NAMALWA (cell line): ENCODE measurements at places on chromosomes 1 and 21.

GRCh38 chr21:15171546-15171945 is 106.7 kb upstream of the NRIP1 start:
- no peak for DNase-seq

GRCh38 chr1:89363196-89363595 is 663 bp upstream of the GBP6 start:
- DNase-seq, result no peak

DNA sequence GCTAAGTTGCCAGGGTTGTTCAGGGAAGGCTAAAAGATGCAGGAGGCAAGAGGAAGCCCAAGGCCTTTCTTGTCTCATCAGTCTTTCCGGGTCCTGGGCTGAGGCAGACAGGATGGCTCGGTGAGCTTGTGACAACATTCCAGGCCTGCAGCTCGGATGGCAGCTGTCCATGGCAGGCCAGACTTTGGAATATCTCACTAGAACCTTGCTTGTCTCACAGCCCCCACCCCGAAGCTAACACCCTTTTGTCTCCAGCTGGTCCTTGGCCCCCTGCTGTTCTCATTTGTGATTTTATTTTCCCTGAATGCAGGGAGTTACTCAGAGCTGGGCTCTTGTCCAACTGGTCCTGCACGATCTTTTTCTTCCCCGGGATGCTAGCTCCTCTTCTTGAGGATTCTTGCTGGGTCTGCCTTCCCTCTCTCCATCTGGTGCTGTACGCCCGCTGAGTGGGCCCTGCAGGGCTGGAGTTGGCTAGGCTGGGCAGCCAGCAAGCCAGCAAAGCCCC is 477.2 kb upstream of the CAMK1G start:
- DNase-seq, result no peak

DNA sequence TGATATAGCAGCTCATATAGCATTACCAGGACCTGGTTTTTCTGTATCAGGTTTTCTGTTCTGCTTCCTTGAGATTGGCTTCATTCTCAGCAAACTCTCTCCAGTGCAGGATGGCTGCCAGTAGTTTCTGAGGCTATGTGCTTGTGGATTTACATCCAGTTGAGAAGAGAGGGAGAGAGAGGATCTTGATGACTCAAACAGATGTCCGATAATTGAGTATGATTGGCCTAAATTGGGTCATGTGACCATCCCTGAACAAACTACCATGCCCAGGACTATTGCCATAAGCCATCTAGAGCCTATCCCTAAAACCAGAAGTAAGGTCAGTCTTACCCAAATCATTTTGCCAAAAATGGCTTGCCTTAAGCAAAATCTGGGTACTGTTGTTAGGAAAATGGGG is 18.1 kb upstream of the PSMA5 start:
- DNase-seq, result no peak

DNA sequence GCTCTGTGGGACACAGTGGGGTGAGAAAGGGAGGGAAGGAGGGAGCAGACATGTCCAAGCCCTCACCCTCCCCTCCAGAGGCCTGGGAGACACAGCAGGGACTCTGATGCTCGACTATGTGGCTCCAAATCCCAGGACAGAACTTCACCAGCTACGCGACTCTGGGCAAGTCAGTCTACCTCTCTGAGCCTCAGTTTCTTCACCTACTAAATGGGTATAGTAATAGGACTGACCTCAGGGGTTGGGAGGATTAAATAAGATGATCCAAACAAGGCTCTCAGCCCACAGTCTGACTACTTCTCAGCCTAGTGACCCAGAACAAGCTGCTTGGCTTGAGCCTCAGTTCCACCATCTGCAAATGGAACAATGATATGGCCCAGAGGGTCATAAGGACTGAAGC is 19.6 kb downstream of the SDC3 start:
- no peak for DNase-seq

DNA sequence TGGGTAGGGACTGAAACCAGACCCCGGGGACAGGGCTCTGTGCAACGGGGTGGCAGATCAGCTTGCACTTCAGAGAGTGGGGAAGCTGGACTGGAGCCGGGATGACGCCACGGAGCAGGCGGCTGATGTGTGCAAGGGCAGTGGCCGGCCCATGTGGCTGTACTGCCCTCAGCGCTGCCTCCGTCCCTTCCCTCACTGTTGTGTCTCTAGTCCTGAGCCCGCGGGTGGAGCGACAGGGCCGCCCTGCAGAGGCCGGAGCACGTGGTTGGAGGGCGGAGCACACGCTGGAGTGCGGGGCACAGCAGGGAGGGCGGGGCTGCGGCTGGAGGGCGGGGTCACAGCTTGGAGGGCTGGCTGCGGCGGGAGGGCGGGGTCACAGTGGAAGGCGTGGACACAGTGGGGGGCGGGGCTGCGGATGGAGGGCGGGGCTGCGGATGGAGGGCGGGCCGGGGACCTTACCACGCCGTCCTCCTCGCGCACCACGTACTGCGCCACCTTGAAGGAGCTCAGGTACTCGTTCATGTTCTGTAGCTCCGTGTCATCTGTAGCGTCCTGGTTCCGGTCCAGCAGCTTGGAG is 52.4 kb downstream of the CHD5 start:
- DNase-seq, result peak; percentile 93

DNA sequence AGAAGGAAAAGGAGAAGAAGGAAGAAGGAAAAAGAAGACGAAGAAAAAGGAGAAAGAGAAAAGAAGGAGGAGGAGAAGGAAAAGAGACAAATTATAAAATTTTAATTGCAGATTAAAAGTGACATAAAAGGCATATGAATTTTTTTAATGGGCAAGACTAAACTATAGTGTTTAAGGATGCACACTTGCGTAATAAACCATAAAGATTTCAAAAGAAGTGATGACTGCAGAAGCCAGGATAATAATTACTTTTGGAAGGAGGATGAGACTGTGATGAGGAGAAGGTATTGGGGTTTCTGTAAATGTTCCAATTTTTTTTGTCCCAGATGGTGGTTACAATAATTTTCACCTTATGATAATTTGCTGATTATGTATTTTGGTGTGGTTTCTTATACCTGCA is 243.1 kb upstream of the PKN2 start:
- no peak for DNase-seq

DNA sequence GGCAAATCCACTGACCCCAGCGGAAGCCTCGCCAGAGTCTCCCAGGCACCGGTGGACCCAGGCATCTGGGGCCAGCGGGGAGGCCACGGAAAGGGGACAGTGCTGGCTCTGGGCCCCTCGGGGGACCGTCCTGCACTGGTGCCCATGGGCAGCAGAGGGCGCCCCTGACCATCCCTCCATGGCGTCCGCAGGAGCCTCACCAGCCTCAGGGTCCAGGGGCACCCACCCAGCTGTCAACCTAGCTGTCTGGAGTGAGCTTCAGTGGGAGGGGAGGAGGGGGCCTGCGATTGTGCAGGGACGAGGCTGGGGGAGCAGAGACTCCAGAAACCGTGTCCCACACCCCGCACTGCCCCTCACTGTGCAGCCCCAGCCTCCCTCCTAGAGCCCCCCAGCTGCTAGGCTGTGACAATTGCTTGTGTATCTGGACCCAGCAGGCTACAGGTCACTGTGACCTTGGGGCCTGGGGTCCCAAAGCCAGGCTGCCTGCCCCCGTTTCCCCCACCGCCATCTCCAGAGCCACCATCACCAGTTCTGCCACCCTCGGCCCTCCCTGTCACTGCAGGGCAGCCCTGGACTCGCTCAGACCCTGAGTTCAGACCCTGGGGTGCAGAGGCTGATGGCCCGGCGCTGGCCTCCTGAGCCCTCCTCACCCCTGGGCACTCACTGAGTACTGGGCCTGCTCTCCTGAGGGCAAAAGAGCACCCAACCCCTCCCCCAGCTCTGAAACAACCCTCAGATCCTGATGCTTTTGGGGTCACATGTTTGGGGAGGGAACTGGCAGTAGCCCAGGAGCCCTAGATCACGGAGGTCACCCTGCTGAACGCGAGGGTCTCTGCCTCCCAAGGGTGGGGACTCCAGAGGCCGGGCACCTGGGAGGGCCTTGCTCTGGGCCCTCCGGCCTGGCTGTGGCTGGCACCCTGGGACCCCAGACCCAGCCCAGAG is 10.6 kb upstream of the COL6A1 start:
- peak; percentile 31 for DNase-seq

GRCh38 chr1:180842491-180843275 is 70.0 kb upstream of the KIAA1614 start:
- no peak for DNase-seq

- DNase-seq, result no peak
These were observed 100.5 kb downstream of the PKN2 start for GRCh38 chr1:88784551-88784950.

GRCh38 chr1:227942716-227943261 is 4.9 kb downstream of the WNT9A start:
- no peak for DNase-seq

DNA sequence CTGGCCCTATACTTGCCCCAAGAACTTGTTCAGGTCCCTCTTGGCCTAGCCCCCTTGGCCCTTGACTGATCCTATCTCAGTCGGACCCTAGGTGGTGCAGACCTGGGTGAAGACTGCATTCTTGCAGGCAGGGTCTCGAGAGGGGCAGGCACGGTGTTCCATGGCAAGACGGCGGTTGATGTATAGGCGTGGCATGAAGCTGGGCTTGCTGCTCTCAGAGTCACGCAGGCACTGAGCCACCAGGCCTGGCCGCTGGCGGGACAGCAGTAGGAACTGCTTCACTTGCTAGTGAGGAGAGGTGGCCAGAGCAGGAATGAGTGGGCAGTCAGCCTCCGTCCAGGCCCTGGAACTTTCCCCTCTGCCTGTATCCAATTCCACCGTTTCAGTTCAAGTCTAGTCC is 3.8 kb downstream of the HECTD3 start:
- no peak for DNase-seq

DNA sequence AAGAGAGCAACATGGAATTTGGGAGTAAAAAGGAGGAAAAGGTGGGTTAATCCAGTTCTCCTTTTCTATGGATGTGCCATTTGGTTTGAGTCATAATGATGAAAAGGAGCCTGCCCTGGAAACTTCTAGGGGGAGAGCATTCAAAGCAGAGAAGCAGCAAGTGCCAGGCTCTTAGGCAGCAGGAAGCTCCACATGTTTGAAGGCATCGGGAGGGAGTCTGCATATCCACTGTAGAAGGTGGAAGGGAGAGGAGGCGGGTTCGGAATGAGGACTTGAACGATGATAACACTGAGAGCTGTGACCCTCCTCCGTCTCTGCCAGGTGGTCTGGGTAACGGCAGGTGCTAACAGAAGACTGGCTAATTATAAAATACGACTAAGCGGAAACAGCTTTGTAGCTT is 128.2 kb downstream of the RYR2 start:
- DNase-seq, result no peak

DNA sequence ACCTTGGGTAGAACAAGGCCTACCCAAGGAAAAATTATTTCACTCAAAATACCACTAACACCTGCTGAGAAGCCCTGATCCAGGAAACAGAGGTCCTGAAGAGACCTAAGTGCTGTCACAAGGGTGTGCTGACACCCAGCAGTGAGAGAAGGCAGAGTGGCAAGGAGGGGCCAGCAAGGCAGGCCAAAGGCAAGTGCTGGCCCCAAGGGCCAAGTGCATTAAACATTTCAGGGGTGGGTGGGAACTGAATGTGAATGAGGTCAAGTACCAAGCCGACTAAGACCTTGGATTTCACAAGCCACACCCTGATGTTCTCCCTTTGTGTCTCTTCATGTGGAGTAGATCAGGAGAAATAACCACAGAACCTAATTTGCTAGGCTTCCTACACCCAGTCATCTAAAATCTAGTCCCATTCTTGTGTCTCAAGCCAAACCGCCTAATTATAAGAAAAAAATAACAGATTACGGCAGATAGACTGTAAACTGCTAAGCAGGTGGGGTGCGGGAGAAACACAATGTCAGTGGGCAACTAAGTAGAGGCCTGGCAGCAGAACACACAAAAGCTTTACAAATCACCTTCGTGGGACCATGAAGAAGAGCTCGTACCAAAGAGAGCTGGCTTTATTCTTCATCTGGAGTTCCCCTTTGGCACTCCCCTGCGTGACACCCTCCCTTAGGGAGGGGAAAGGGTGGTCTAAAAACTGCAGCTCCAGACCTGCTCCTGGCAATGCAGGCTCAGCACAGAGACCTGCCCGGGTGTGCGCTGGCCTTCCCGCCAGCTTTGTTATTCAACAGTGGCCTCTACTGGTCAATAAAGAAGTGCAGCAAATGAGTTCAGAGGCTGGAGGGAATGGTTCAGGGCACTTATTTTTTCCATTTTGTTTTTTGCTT is 8.7 kb downstream of the UBE2G2 start:
- DNase-seq, result peak; percentile 78

GRCh38 chr1:67683766-67684525 is 1.1 kb upstream of the GADD45A start:
- peak; percentile 42 for DNase-seq

- DNase-seq, result no peak
These were observed 3.1 kb downstream of the ADAMTSL4 start for GRCh38 chr1:150552128-150552910.

- no peak for DNase-seq
These were observed 9.7 kb downstream of the SYT6 start for GRCh38 chr1:114144016-114144415.

DNA sequence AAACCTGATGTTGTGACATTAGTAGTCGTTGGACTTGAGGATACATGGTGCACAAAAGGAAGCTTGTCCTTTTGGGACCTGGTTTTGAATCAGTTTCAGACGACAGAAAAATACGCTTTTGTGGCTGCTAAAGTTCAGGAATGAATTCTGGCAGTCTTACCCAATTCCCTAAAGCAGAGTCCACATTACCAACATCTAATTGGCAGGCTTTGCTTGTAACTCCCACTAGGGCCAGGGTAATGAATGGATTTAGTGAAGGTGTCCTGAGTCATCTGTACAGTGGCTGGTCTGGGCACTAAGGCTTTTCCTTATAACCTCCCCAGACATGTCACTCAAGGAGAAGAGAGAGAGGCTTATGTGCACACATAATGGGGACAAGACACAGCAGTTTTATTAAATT is 66.2 kb upstream of the RNPC3 start:
- no peak for DNase-seq

DNA sequence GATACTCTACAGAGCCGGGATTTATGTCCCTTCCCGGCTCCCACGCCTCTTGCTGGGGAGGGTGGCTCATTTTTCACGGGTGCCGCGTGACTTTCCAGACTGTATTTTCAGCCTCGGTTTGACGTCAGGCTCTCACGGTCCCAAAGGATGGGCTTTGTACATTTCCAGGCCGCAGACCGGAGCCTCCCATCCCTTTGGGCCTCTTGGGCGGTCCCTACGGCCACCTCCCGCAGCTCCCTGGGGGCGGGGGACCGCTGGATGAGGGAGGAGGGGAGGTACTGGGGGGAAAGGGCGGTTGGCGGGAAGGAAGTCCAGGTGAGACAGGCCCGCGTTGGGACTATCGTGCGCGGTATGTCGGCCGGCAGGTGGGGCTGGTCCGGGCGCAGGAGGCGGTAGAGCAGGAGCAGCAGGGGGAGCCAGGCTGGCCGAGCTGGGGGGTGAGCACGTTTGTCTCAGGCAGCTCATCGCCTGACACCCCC is 17.9 kb downstream of the UBL4B start:
- DNase-seq, result no peak

- peak; percentile 82 for DNase-seq
These were observed 5.2 kb downstream of the FOXD3 start for GRCh38 chr1:63327417-63328054.
